ENCODE measurements at places on chromosomes 16 and 17. TPM values are rescaled to one million over a fixed set of nuclear protein-coding genes. Genes with fewer than 3 reads are reported as not detected.

DNA sequence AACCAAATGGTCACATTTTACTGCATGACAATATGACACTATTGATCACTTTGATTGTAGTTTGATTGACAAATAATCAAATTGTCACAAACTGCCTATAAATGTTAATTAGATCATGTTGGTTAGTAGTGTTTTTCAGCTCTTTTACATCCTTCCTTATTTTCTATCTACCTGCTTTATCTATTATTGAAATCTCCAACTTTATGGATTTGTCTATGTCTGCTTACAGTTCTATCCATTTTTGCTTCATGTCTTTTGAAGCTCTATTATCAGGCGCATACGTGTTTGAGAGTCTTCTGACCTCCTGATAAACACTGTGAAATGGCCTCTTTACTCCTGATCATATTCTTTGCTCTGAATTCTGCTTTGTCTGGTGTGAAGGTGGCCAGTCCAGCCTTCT lies 83.2 kb upstream of the GNG13 start:
- DNase-seq = no peak

- no peak for DNase-seq
These were observed 101.7 kb downstream of the RPTOR start for GRCh38 chr17:80646328-80646727.

DNA sequence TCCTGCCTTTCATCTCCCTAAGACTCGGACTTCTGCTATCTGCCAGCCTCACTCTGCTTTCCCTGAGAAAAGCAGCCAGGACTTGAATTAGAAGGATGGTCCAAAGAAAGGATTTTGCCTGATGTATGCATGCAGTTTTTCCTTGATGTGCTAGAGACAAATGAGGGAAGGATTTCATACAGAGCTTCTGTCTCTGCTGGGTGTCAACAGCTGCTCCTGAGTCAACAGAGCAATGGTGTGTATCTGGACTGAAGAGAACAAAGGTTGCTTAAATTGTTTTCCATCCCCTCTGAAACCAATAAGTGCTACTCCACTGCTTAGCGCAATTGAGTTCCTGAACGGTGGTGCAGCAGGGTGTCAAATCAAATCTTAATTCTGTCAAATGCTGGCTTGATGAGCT lies 680.6 kb upstream of the C16orf82 start:
- no peak for DNase-seq

Gene MEFV
- not detected for total RNA-seq

Gene RNF112
- not detected for total RNA-seq

- no peak for DNase-seq
These were observed 78.4 kb downstream of the ARHGAP44 start for GRCh38 chr17:12867726-12868125.

DNA sequence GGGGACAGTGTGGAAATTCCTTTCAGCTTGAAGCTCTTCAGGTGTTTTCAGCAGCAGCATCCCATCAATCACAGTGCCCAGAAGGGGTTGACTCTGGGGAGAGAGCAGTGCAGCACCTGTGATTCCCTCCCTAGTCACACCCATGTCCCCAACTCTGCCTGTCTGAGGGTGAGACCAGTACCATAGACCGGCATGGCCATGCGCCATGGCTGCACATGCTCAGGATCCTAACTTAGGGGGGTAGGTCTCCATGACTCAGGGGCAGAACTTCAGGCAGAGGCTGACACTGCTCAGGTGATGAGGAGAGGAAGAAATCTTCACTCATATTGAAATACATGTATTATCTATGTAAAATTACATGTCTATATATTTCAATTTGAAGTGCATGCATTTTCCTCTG lies 19.9 kb downstream of the CES1 start:
- DNase-seq = no peak

- no peak for DNase-seq
These were observed 105.8 kb upstream of the DNAH9 start for GRCh38 chr17:11492511-11492910.

GRCh38 chr17:27475070-27475673 lies 18.9 kb downstream of the KSR1 start:
- DNase-seq = no peak

- no peak for DNase-seq
These were observed 37.8 kb upstream of the MYOCD start for GRCh38 chr17:12627781-12628451.

Gene LGALS9B
- not detected for total RNA-seq

Gene CFAP52
- total RNA-seq = not detected

DNA sequence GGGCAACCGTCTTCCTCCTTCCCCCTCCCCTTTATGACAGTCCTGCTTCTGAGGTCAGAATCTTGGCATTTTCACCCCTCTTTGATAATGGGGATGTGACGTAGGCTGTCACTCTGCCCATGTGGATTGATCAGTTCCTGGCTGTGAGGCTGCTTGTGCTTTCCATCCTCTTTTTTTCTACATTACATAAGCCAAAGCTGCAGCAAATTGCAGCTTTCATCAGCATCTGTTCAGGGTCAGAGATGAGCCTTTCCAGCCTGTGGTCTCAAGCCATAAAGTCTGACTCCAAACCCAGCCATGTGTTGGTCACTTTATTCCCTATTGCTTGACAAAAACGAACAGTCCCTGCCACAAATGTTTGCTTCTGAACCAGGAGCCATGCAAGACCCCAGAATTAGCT lies 535.1 kb downstream of the CDH11 start:
- DNase-seq = no peak

DNA sequence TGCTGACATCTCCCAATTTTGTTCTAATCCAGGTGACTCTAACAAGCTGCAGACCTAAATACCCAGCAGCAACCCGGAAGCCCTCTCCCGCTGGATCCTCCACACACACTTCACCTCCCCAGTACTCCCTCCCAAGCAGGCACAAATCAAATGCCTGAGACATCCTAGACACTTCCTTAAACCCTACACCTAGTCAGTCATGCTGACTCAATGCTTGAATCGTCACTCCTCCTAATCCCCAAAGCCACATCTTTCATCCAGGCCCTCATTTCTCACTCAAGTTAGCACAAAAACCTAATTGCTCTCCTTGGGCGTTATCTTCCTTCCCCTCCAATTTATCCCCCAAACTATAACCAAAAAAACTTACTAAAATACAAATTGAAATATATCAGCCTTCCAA lies 32.7 kb downstream of the CMC2 start:
- DNase-seq = no peak

Gene CEP295NL
- 0.67 TPM for total RNA-seq

- DNase-seq = peak; percentile 42
These were observed 83.2 kb downstream of the ARHGAP23 start for GRCh38 chr17:38511150-38512108.

DNA sequence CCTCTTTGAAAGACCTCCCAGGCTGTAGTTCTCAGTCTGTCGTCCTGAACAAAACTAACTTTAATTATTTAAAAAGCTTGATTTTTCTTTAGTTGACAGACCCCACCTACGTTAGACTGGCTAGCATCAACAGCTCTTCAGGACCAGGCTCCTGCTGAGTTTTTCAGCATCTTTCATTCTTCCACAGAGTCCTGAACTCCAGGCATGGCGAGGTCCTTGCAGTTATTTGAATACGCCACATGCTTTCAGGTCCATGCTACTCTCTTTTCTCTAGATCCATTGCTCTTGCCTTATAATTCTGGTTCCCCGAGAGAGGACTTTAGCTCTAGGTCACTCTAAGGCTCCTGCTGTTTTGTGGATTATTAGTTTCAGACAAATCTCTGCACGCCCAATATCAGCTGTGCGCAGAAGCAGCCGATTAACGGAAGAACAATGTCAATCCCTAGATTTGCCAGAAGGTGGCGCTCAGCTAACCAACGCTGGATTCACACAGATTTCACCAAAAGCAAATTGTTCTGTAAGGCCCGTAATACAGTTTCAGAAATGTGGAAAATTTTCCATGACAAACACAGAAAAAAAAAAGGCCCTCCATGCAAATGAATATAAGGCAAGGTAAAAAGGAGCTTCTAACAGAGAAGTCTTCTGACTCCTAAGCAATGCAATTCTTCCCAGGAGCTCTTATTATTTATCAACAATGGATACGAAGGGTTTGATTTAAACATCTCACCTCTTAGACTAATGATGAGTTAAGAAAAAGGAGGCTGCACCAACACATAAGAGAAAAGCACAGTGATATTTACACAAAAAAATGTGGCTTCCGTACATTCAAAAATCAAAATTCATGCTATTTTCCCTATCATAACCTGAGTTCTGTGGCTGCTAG lies 33.5 kb upstream of the BCO1 start:
- peak; percentile 5 for DNase-seq

GRCh38 chr16:12557786-12558185 lies 245.9 kb downstream of the CPPED1 start:
- DNase-seq = no peak

- no peak for DNase-seq
These were observed 607.2 kb downstream of the MAF start for GRCh38 chr16:78993346-78993745.

- DNase-seq = peak; percentile 56
These were observed 1.4 kb downstream of the VKORC1 start for GRCh38 chr16:31093132-31093703.

Gene SYNGR3
- total RNA-seq = not detected

- DNase-seq = no peak
These were observed 10.0 kb downstream of the CNGB1 start for GRCh38 chr16:57960826-57961472.

- peak; percentile 49 for DNase-seq
These were observed 469.6 kb downstream of the SOX9 start for GRCh38 chr17:72590382-72590781.

DNA sequence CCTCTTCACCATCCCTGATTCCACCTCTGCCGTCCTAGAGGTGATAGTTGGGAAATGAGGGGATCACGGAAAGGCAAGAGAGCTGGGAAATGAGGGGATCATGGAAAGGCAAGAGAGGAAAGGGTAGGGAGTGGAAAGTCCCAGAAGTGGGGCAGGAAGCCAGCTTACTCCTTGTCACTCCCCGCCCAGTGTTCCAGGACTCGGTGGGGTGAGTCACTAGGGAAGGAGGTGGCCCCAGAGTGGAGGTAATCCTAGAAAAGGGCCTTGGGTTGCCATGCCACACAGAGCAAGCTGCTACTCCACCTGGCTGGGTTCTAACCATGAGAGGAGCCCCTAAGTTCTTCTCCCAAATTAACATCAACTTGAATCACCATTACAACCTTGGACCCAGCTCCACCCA lies 14.8 kb downstream of the ALOXE3 start:
- peak; percentile 25 for DNase-seq

GRCh38 chr16:27781195-27781524 lies 231.2 kb downstream of the KATNIP start:
- DNase-seq = no peak

- DNase-seq = no peak
These were observed 1.4 kb downstream of the PMP22 start for GRCh38 chr17:15263680-15264079.

Gene DOC2A
- total RNA-seq = not detected

Gene HSD3B7
- 2.1 TPM for total RNA-seq

Measured in MG63 (cell line).